ENCODE measurements at places on chromosomes 2 and 18.
A peak's percentile ranks its signal among the peaks of the same experiment; 100 is the strongest.

DNA sequence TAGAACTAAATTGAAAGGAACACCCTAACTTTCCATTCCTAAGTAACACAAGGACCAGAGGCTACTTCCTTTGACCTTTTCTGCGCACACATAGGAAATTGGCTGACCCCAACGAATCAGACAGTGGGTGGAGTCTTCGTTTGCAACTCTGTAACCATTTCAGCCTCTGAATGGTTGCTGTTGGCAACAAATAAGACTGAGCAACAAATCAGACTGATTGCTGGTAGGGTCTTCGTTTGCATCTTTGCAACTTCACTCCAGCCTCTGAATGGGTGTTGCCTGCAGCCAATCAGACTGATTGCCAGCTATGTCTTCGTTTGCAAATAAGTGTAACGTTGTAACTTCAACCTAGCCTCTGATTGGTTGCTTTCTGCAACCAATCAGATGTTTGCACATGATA lies 34.6 kb downstream of the USP40 start:
- DNase-seq = no peak

DNA sequence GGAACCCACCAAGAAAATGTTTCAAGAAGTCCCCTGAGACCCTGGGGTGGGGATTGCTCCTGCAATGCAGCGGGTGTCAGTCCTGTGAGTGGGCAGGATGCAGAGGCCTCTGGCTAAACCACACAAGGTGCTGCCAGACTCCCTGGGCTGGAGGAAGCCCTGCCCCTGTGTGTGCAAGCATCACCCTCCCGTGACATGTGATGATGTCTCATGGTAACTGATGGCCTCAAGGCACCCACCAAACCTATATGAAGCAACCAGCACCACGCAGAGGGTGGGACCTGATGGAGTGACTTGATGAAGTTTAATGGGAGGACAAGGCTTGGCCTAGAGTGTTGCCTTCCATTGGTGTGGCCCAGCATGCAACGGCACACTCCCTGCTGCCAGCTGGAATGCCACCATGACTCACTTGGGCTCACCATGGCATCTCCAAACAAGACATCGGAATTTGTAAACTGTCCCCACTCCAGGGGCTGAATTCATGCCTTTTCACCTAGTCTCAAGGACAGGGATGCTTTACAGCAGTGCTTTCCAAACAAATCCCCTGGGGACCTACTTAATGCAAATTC lies 8.7 kb upstream of the SLC14A1 start:
- no peak for DNase-seq

- no peak for DNase-seq
These were observed 123.7 kb downstream of the HNMT start for GRCh38 chr2:138087751-138088593.

GRCh38 chr18:32698153-32698552 lies 74.7 kb downstream of the KLHL14 start:
- no peak for DNase-seq

DNA sequence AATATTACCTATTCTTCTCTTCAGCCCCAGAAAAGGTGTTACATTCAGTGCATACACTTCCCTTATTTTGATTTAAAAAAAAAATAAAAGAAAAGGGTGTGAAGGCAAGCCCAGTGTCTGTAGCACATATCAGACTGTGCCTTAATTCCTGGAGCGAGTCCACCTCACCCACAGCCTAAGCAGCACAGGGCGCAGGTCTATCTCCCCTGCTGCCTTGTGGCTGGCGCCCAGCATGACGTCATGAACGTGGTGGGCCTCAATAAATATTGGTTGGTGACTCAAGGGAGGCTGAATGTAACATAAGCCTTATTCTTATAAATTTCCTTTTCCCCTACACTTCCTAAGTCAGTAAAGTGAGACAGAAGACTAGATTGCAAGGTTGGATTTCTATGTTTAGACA lies 26.4 kb downstream of the ST3GAL5 start:
- DNase-seq = no peak

- no peak for DNase-seq
These were observed 149.2 kb upstream of the NCKAP5 start for GRCh38 chr2:133717497-133717896.

DNA sequence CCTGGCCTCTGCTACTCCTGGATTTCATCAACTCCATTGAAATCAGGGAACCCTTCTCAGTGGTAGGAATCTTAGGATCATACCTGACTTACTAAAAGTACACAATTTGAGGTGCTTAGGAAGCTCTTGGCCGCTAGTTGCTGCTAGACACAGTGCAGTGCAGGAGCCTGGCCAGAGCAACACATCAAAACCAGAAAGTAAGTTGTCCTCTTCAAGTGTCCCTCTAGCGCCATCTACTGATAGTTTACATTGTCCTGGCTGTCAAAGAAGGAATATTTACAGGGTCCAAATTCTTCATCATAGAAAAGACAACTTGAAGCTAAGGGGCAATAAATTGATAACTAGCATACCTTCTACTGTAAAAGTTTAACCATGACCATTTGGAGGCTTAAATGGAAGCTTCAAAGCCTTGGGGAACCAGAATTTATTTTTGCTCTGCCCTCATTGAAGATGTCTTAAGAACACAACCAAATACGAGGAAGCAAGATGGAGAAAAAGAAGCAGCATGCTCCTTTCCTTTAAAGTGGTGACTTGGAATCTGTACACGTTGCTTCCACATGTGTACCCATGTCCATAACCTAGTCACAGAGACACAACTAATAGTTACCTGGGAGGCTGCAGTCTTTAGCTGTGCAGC lies 889.1 kb upstream of the GCFC2 start:
- DNase-seq = no peak

- DNase-seq = peak; percentile 59
These were observed 136.8 kb upstream of the ID2 start for GRCh38 chr2:8544786-8545694.

- DNase-seq = no peak
These were observed 9.6 kb upstream of the LRP1B start for GRCh38 chr2:142140434-142140845.

DNA sequence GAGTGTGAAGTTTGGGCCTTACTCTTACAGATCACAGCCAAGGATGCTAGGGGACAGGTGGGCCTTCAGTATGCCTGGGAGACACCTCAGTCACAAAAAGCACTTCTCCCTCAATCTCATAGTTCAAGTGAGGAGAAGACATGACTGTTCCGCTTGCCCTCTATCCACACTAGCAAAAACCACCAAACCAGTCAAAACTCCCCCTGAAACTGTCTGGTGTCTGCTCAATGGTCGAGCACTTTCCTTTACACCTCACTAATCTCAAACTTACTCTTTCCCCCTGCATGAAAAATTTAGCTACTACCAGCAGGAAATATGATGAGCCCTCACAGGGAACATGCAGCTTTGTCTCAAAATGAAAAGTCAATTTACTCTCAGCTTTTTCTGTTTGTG lies 232.2 kb downstream of the TRIB2 start:
- no peak for DNase-seq

GRCh38 chr18:47577520-47577919 lies 326.1 kb upstream of the SKOR2 start:
- no peak for DNase-seq

DNA sequence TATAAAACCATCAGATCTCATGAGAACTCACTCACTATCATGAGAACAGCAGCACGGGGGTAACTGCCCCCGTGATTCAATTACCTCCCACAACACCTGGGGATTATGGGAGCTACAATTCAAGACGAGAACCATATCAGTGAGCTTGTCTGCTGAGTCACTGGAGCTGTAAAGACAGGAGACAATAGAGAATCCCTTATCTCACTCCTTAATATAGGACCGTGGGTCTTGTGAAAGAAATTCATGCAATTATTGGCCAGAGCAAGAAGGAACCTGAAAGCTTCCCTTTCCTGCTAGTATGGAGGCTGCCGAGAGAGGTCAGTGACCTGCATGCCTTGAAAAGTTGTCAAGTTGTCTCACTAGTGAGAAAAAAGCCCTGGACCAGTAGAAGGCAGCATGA lies 9.5 kb upstream of the TNFAIP6 start:
- DNase-seq = no peak

GRCh38 chr2:217694291-217694690 lies 308.5 kb downstream of the TNS1 start:
- no peak for DNase-seq

DNA sequence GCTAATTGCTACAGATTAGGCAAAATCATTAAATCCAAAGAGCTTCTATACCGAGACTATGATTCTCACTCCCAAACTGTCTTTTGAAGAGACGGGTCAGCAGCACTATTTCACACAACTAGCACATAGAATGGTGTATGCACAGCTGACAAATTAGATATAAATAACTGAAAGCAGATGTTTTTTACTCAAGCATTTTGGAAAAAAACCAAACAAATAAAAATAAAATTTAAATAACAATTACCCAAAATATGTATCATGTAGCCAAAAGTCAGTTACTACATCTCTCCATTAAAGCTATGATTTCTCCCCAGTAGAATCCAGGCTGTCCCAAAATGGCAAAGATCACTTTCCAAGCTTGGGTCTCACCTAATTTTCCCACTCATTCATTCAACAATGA lies 107.9 kb downstream of the TMEM163 start:
- no peak for DNase-seq

DNA sequence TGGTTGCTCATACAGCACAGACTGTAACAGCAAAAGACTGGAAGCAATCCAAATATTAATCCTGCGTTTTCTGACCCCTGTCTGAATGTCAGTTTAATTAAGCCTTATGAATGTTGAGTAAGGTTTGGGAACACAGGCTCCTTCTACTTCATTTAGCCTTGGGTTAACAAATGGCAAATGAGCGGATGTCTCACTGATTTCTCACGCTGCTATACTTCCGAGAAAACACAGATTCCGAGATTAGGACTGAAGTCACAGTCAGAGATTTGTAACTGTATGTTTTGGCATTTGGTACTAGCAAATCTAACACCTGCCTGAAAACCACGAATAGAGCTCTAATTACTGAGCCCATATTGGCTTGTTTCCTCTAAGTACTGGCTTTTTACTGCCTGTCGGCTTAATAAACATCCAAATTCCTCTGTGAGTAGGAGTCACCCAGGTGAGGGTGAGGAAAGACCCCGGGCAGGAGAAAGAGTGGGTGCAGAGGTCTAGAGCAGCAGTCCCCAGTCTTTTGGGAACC lies 10.6 kb downstream of the MC5R start:
- DNase-seq = no peak

DNA sequence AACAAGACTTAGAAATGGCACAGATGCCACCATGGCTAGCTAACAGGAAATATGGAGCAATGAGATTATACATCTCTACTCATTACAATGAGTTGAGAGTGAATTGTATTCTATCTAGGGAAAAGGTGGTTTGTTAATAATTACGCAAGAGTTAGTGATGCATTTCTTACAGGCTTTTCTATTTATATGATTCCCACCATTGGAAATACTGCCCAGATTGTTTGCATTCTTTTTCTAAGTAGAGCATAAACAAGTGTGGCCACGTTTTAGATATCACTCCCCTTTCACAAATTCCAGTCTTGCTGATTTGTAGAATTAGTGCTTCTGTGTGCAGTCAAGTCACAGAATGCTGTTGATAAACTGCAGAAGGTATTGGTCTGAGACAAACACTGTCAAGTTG lies 56.6 kb downstream of the ZNF804A start:
- DNase-seq = no peak

GRCh38 chr18:4224031-4224704 lies 230.9 kb downstream of the DLGAP1 start:
- DNase-seq = no peak

- no peak for DNase-seq
These were observed 23.7 kb upstream of the NR4A2 start for GRCh38 chr2:156356014-156356754.

GRCh38 chr18:52715991-52716390 lies 376.0 kb downstream of the DCC start:
- DNase-seq = no peak

GRCh38 chr2:6812857-6813530 lies 52.7 kb downstream of the CMPK2 start:
- no peak for DNase-seq

- DNase-seq = no peak
These were observed 2.1 kb downstream of the NEURL3 start for GRCh38 chr2:96502891-96503636.

DNA sequence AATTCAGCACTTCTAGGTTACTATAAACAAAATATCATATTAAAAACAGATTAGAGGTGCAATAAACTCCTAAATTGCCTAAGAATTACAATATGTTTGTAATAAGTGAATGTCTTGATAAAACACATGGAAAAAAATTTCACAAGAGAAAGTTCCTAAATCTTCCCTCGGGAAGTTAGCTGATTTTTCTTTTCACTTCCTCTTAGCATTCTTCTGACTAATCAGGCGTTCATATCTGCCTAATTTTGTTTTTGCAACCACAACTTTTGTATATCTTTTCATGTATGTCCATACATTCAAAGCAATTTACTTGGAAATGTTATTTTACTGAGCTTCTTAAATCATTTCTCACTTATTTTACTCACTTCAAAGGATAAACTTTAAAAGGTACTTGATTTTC lies 88.5 kb downstream of the RTTN start:
- no peak for DNase-seq

DNA sequence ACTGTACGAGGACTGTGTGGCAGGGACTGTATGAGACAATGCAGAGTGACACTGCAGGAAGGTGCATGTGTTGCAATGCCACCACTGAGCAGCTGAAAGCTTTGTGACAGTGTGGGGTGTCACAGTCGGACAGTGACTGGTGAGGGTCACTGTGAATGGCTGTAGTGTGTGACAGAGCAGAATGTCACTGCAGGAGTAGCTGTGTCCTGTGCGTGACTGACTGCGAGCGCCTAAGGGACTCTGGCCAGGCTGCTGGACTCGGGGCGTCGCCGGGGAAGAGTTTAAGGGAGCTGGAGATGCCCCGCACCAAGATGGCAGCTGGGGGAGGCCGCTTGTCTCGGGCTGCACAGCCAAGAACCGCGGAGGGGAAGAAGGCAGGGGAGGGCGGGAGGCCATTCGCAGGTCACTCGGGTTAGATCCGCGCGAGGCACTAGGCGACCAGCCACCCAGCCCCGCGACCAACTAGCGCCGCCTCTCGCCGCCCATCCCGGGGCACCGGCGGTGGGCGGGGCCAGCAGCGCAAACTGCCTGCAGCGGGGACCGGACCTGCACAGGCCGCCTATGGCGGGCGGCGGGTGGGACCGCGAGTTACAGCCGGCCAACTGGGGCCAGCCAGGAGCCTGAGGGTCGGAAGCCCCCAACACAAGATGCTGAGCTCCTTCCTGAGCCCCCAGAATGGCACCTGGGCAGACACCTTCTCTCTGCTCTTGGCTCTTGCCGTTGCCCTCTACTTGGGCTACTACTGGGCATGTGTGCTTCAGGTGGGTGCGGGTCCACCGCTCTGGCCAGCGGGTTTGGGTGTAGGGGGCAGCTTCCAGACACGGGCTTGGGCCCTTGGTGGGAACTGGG lies at the start of gene ABHD1:
TSS of gene ABHD1 (plus strand) at position 514 of the 849 bp plus-strand sequence. CDS start at position 648, 134 bp downstream.
- DNase-seq = peak; percentile 7

GRCh38 chr18:60067426-60068210 lies 167.8 kb downstream of the PMAIP1 start:
- DNase-seq = no peak

DNA sequence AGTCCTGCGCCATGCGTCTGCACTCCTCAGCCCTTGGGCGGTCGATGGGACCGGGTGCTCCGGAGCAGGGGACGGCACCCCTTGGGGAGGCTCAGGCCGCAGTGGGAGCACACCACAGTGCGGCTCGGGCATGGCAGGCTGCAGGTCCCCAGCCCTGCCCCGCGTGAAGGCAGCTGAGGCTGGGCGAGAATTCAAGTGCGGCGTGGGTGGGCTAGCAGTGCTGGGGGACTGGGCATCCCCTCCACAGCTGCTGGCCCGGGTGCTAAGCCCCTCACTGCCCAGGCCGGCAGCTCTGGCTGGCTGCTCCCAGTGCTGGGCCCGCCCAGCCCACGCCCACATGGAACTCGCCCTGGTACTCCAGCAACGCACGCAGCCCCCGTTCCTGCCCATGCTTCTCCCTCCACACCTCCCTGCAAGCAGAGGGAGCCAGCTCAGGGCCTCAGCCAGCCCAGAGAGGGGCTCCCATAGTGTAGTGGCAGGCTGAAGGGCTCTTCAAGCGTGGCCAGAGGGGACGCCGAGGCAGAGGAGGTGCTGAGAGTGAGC lies 198.3 kb upstream of the CNTNAP5 start:
- DNase-seq = no peak
